ENCODE measurements at places on chromosomes 1 and 21. TPM values are rescaled to one million over a fixed set of nuclear protein-coding genes. Genes with fewer than 3 reads are reported as not detected.

AVPR1B gene
- total RNA-seq: not detected

PGBD2 gene
- total RNA-seq: 8.1 TPM

WDR4 gene
- 18.8 TPM for total RNA-seq

DENND2D gene
- total RNA-seq: not detected

ZNF692 gene
- total RNA-seq: 32.9 TPM

PDZK1 gene
- 0.49 TPM for total RNA-seq

KIF2C gene
- 99.1 TPM for total RNA-seq

C1orf105 gene
- total RNA-seq: not detected

CLCA4 gene
- not detected for total RNA-seq

MTFR1L gene
- total RNA-seq: 43.2 TPM

LMOD1 gene
- not detected for total RNA-seq

BMP8B gene
- 10.9 TPM for total RNA-seq

IQGAP3 gene
- total RNA-seq: 101 TPM

OPTC gene
- not detected for total RNA-seq

CR1 gene
- total RNA-seq: not detected

OR6K3 gene
- total RNA-seq: not detected

PLA2G2F gene
- not detected for total RNA-seq

BTG2 gene
- 10.0 TPM for total RNA-seq

Data from A375 (cell line).